ENCODE measurements at places on chromosomes 11 and 22.

GRCh38 chr11:125454047-125454446 is 42.0 kb downstream of the FEZ1 start:
- DNase-seq, result no peak

DNA sequence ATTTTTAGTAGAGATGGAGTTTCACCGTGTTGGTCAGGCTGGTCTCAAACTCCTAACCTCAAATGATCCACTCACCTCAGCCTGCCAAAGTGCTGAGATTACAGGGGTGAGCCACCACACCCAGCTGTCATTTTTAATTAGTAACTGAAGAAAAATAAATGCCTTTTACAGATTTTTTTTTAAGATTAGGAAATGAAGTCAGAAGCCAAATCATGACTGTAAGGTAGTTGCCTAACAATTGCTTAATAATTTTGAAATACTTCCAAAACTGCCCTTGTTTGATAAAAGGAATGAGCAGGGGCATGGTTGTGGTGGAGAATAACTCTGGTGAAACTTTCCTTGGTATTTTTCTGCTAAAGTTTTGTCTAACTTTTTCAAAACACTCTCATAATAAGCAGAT is 98.9 kb upstream of the SLC5A12 start:
- no peak for DNase-seq

- DNase-seq, result no peak
These were observed at the start of gene AMPD3 for GRCh38 chr11:10454878-10455631. Gene AMPD3, plus strand, starts transcription at chr11:10455264. Its CDS starts 6,256 bp downstream, at chr11:10461520.

GRCh38 chr11:47376525-47377371 is 1.6 kb downstream of the SPI1 start:
- no peak for DNase-seq

DNA sequence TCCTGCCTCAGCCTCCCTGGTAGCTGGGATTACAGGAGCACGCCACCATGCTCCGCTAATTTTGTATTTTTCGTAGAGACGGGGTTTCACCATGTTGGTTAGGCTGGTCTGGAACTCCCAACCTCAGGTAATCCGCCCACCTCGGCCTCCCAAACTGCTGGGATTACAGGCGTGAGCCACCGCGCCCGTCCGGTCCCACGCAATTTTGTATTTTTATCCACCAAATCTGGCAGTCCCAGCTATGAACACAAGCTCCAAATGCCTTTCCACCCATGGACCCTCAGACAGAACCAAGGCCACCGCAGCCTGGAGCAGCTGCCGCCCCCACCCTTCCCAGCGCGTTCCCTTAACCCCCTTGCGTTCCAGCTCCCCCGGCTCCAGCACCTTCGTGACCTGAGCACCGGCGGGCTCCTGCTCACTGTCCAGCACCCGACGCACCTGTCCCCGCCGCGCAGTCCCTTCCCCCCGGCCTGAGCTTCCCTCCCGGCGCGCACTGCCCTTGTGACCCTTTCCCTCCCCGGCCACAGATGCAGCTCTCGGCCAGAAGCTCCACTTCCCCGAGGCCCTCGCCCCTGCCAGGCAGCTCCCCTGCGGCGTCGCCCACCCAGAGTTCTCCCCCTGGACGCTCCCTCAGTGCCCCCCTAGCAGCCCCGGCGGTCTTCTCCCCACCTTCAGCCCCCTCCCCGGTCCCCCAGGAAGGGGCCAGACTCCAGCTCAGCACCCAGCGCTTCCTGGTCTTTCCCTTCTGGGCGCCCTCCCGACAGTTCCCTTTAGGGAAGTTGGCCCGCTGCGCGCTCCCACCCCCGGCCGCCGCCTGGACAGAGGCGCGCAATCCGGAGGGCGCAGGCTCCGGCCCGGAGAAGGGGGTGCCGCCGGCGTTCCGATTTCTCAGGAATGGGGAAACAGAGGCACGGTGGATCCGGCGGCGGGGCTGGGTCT is 5.6 kb upstream of the ZBED4 start:
- no peak for DNase-seq

- no peak for DNase-seq
These were observed 35.9 kb upstream of the GRAMD4 start for GRCh38 chr22:46584081-46584921.
